Stimulated activated CD4-positive, alpha-beta T cell treated with anti-CD3 and anti-CD28 coated beads, Interleukin-12 subunit alpha, Interleukin-12 subunit beta, amount 100 ng/mL, for 24 hours (primary cell): ENCODE measurements at places on chromosomes 11 and 22.

GRCh38 chr22:48821346-48821690 is 1006.4 kb downstream of the BRD1 start:
- no peak for DNase-seq

DNA sequence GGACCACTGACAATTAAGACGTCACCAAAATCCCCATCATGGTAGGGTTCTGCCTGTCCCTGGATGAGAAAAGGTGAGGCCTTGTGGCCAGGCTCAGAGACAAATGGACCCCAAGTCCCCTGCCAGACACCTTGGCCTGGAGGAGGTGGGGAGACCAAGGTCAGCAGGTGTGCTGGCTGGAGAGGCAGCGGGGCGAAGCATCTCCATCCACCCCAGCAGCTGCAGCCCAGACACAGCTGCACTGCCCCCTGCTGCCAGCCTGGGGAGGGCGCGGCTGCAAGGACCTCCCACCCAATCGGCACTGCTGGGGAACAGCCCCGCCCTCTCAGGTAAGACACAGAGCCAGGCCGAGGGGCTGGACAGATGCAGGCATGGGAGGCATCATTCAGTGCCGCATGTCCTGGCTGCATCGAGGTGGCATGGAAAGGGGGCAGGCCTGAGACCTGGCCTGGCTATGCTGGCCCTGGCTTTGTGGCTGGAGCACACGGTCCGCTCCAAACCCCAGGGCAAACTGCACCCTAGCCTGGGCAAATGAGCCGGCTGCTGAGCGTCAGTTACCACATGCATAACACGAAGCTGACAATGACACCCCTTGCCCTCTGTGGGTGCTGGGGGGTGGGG is 12.2 kb upstream of the MFNG start:
- peak; percentile 57 for DNase-seq

DNA sequence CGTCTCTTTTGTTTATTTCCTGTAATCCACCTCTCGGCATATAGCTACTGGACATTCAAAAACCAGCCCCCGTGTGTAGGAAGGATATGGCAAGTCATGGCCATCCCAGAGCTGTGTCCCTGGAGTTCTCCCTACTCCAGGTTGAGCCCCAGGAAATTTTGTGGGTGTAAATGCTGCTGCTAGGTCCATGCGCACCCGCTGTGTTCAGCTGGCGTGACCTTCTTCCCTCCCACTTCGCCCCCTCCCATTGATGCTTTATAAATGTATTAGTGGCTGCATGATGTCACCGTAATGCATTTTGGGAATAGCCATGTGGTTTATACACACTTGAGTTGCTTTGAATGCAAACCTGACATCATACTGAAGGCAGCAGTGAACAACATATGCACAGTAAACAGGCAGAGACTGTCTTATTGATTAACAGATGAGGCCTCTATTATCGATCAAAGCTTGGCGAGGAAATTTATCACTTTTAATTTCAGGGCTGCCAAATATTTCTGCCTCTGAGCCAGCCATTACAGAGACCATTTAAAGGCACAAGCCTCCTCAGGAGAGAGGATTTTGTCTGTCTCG is 113.6 kb upstream of the NNMT start:
- no peak for DNase-seq

GRCh38 chr11:35322318-35322979 is 96.9 kb downstream of the SLC1A2 start:
- no peak for DNase-seq

- no peak for DNase-seq
Observed at GRCh38 chr11:123616505-123617198, 37.8 kb downstream of the SCN3B start.

DNA sequence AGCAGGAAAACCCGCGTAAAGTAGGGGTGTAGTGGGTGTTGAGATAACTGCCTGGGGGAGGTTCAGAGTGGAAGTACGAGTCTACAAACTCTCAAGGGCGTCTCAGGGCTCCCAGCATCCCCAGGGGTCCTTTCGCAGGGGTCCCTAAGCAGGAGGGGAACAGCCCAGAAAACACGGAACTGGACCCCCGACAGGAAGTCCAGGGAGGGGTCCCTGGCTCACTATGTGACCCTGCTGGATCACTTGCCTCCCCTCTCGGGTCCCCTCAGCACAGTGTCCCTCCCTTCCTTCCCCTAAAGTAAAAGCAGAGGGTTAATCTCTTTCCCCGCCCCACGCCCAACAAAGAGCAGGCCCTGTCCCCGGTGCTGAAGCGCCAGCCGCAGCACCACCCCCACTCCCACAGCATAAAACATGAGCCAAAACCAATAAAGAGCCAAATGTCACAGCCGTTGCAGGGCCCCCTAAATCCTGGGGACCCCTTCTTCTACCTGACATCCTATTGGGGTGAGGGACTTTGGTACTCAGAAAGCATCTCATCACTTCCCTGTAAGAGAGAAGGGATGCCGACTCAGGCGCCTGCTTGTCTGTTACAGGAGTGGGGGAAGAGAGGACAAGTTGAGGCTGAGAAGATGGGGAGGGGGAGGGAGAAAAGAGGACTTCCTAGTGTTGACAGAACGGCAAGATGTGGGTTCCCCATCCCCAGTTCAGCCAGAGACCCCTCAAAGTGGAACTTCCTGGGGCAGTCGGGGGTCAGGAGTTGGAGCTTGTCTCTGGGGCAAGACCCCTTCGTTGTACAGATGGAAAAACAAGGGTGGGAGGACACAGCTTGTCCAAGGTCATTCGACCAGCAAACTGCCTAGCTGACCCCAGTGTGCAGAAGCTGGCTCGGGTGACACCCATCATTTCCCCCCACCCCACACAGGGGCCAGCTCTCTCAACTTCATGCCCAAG is 1.4 kb upstream of the NEFH start:
- DNase-seq: no peak

GRCh38 chr11:85941380-85941973 is 86.3 kb downstream of the CCDC83 start:
- peak; percentile 33 for DNase-seq

DNA sequence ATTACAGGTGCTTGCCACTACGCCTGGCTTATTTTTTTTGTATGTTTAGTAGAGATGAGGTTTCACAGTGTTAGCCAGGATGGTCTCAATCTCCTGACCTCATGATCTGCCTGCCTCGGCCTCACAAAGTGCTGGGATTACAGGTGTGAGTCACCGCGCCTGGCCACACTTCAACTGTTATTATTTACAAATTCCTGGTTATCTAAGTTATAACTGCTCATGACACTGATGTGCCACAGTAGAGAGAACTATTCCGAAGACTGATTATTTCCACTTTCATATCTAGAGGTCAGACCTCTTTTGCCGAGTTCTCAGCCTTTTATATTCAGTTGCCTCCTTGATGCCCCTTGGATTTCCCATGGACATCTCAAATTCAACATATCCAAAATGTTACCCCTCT is 3.9 kb upstream of the NUP160 start:
- no peak for DNase-seq

GRCh38 chr22:25749420-25750169 is 7.6 kb downstream of the MYO18B start:
- no peak for DNase-seq

- no peak for DNase-seq
Observed at GRCh38 chr11:11016068-11016467, 158.2 kb upstream of the ZBED5 start.

DNA sequence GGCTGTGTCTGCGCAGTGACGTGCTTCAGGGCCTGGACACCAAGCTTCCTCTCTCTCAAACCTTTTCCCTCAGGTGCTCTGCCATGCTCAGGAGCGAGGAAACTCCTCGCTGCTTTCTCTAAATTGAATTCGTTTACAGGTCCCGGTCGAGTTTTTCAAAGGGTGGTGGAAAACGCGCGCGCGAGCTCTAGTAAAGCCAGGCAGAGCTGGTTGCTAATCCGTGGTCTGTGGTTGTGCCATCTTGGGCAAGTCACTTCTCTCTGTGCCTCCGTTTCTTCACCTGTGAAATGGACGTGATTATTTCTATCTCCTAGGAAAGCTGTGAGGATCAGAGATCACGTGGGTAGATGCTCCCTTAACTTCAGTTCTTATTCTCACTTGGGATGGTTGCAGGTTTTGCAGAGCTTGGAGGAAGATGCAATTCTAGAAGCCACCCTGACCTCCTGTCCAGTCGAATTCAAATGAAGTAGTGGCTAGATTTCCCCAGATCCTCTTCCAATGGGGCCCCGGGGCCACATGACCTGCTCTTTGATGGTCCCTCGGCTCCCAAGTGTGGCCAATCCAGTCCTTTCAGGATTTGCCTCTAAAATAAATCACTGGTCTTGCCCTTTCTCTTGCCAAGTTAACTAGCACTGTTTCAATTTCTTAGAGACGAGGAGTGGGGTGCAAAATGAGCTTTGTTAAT is 10.5 kb upstream of the ALX4 start:
- DNase-seq: no peak

GRCh38 chr22:35553341-35553740 is 12.7 kb downstream of the RASD2 start:
- no peak for DNase-seq

- DNase-seq: no peak
Observed at GRCh38 chr22:29992341-29993275, 87.7 kb upstream of the HORMAD2 start.

- no peak for DNase-seq
Observed at GRCh38 chr11:121754598-121754997, 301.8 kb upstream of the SORL1-AS1 start.

DNA sequence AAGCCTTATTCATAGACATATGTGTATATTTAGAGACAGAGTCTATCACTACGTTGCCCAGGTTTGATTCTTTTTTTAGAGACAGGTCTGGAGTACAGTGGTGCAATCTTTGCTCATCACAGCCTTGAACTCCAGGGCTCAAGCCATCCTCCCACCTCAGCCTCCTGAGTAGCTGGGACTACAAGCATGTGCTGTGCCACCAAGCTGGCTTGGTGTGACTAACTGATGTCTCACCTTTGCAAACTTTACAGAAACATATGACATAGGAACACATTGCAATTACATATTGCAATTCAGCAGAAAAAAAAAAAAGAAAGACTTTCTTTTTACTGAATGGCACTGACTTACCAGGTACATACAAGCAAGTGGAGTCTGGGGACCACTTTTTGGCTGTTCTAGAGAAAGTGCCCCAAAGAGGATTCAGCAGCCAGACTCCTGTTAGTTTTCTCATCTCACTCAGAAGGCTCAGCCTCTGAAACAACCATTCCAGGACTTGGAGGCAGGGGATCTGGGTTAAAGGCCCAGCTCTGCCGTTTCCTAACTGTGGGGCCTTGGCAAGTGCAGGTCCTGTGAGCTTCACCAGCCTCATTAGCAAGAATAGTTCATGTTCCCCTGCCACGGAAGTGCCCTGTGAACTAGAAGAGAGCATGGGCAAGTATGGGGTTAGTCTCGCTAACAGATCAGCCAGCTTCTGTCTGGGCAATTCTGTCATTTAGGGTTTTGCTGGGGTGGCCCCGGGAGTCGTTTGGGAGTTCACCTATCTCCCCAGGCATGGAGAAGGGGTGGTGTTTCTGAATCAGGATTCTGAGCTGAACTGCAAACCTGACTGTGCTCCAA is 11.3 kb upstream of the NFAM1 start:
- peak; percentile 9 for DNase-seq

- DNase-seq: no peak
Observed at GRCh38 chr11:12799334-12799835, 125.2 kb downstream of the TEAD1 start.

- DNase-seq: no peak
Observed at GRCh38 chr11:25992294-25992693, 339.6 kb upstream of the ANO3 start.

DNA sequence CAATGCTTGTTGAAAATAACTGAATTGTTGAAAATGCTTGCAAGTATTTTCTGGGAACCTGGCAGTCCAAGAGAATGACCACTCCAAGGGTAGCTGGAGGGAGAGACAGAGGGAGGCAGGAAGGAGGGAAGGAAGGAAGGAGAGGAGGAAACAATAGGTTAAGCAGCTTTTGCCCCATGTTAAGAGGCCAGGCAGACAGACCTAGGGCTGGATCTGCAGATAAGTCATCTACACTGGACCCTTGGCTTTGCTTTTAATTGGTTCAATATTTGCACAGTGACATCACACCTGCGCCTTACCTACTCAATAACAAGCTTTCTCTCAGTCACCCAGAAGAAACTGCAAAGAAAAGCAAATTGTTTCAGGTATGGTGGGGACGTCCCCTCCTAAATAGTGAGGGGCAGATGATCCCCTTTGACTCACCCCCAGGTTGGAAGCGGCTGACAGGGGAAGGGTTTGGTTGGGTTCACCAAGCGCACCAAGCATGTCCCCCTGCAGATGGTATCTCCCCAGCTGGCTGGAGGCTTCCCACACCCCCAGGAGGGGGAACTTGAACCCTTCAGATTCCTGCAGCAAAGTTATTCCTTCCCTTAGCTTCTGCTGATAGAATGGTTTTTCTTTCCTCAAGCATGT is 24.3 kb downstream of the MYH9 start:
- no peak for DNase-seq

GRCh38 chr22:22431271-22432220 is 77.0 kb downstream of the ZNF280B start:
- DNase-seq: peak; percentile 55

GRCh38 chr11:27207025-27207650 is 155.9 kb downstream of the CCDC34 start:
- no peak for DNase-seq

GRCh38 chr11:44973632-44974401 is 23.1 kb upstream of the TP53I11 start:
- DNase-seq: no peak

GRCh38 chr22:47377926-47378560 is 615.6 kb downstream of the TBC1D22A start:
- no peak for DNase-seq

- DNase-seq: no peak
Observed at GRCh38 chr11:33692013-33692504, 8.6 kb downstream of the C11orf91 start.

- DNase-seq: no peak
Observed at GRCh38 chr11:121389651-121390050, 62.5 kb upstream of the SORL1 start.

DNA sequence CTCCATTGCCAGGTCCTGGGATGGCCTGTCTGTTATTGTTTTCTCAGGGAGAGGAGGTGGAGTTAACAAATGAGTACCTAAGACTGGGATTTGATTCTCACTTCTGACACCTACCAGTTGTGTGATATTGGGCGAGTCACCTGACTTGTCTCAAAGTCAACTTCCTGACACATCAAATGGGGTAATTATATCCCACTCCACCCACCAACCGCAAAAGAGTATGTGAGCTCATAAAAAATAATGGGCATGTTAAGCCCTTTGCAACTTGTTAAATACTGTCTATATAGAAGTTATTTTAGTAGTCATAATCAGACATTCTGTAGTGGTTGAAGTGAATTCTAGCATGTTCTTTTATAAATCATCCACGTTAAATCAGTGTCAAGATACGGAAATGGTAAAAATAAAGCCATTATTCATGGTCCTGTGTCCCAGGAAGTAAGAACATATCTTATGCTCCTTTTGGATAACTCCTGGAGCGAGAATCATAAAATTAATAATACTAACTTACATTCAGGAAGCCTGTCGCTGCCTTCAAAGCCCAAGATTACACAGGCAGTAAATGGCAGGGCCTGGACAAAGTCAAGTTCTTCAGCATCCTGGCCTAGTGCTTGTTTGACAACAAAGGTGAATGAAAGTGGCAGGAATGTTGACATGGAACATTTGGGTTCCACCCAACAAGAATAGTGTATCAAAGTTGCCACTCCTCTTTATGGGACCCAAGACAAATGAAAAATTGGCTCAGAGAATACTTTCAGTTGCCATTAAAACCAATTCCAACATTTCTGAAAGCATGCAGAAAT is 54.3 kb downstream of the SYTL2 start:
- no peak for DNase-seq
